ENCODE measurements at places on chromosomes 6 and 20.
A peak's percentile ranks its signal among the peaks of the same experiment; 100 is the strongest.

- H3K4me3 ChIP-seq: no peak overlapping the region
- no peak for DNase-seq
- H3K36me3 ChIP-seq: peaks cover 60% of the 10 kb centered on the region
Measured at GRCh38 chr20:13765299-13765698, 19.4 kb downstream of the ESF1 start.

DNA sequence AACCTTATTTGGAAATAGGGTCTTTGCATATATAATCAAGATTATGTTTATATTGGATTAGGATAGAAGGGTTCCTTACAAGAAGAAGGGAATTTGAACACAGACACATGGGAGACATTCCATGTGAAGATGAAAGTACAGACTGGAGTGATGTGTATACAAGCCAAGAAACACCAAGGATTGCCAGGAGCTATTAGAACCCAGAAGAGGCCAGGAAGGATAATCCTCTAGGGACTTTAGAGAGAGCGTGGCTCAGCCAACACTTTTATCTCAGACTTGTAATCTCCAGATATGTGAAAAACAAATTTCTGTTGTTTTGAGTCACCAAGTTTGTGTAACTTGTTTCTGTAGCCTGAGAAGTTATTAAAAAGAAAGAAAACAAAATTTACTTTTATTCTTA lies 1173.9 kb upstream of the CITED2 start:
- no peak overlapping the region for H3K27ac ChIP-seq
- H3K27me3 ChIP-seq: no peaks in the 10 kb centered on the region
- H3K4me3 ChIP-seq: no peak overlapping the region
- no peaks in the 10 kb centered on the region for H3K36me3 ChIP-seq
- H3K4me1 ChIP-seq: no peaks in the 10 kb centered on the region
- DNase-seq: no peak

GRCh38 chr6:34555007-34555322 lies 1.2 kb downstream of the SPDEF start:
- no peak overlapping the region for H3K4me3 ChIP-seq
- no peak overlapping the region for H3K27ac ChIP-seq
- no peaks in the 10 kb centered on the region for H3K4me1 ChIP-seq
- no peaks in the 10 kb centered on the region for H3K36me3 ChIP-seq

- H3K4me1 ChIP-seq: no peaks in the 10 kb centered on the region
- H3K36me3 ChIP-seq: no peaks in the 10 kb centered on the region
- H3K27ac ChIP-seq: no peak overlapping the region
- DNase-seq: no peak
Measured at GRCh38 chr20:20546402-20546801, 166.0 kb downstream of the RALGAPA2 start.

DNA sequence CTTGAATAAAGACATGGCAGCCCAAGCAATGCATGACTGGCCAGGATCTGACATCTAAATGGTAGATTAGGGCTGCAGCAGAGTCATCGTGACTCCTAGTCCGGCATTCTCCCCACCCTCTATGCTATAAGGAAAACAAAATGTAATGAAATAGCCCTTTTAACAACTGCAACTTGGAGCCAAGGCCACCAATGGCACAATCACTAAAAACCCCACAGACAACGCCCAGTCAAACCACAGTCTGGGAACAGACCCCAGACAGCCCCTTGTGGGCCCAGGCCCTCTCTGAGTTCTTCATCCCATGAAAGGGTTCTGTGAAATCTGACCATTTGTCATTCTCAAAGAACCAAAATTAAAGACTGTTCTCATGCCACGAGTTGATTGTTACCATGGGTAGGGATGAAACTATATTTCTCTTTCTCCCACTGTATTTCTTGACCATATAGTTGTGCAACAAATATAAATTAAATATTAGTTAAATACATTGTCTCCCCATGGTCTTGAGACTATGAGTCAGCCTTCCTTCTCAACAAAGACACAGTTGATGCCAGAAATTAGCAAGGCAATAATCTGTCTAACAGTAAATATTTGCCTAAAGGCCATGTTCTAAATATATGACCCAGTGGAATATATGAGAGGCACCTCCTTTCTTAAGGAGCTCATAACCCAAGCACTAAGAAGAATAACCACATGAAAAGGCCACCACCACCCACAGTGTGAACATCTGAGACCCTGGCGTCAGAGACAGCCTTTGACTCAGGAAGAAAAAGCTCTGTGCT lies 85.6 kb upstream of the SSTR4 start:
- H3K4me3 ChIP-seq: no peak overlapping the region
- H3K27ac ChIP-seq: no peak overlapping the region
- no peaks in the 10 kb centered on the region for H3K4me1 ChIP-seq
- DNase-seq: no peak

GRCh38 chr6:138662471-138662870 lies 111.1 kb upstream of the CCDC28A start:
- DNase-seq: no peak
- H3K4me1 ChIP-seq: no peaks in the 10 kb centered on the region
- no peaks in the 10 kb centered on the region for H3K27me3 ChIP-seq

GRCh38 chr6:27477318-27478013 lies 4.6 kb upstream of the ZNF184 start:
- no peaks in the 10 kb centered on the region for H3K36me3 ChIP-seq
- H3K27ac ChIP-seq: peak overlapping the region; percentile 99
- DNase-seq: no peak

GRCh38 chr20:41524980-41525613 lies 93.1 kb downstream of the CHD6 start:
- H3K4me1 ChIP-seq: peaks cover 16% of the 10 kb centered on the region
- no peak overlapping the region for H3K27ac ChIP-seq
- no peaks in the 10 kb centered on the region for H3K36me3 ChIP-seq
- no peaks in the 10 kb centered on the region for H3K27me3 ChIP-seq
- peak overlapping the region; percentile 15 for H3K4me3 ChIP-seq

DNA sequence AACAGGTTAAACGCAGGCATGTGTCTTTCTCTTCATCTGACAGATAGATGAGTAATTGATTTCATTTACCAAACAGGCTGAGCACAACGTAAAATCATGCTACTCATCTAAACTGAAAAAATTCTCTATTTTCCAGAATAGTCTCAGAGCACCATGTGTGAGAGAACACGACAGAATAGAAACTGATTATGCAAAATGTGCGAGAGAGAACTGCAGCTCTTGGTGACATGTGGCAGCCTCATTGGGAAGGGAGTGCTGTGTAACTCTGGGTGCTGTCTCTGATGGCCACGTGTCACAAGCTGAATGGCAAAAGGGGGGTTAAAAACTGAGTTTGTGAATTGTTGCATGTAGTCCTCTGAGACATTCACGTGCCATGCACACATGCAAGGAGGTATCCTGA lies 143.7 kb upstream of the ATXN1 start:
- H3K27ac ChIP-seq: no peak overlapping the region
- no peak for DNase-seq
- no peak overlapping the region for H3K4me3 ChIP-seq
- no peaks in the 10 kb centered on the region for H3K36me3 ChIP-seq

DNA sequence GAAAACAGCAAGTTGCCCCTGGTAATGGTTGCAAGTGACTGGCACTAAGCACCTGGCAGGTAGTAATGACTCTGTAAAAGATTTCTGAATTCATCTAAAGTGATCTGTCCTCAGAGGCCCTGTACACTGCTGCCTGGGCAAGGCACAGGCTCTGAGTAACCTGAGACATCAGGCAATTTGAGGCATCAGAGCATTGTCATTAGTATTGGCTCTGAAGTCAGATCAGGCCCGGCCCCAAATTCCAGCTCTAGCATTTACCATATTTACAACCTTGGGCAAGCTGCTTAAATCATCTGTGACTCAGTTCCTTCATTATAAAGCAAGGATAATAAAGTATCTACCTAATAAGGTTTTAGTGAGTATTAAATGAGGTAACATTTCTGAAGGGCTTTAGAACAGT lies 17.3 kb upstream of the TENT5A start:
- H3K4me3 ChIP-seq: no peak overlapping the region
- no peaks in the 10 kb centered on the region for H3K4me1 ChIP-seq
- no peaks in the 10 kb centered on the region for H3K36me3 ChIP-seq

- H3K36me3 ChIP-seq: peaks cover 57% of the 10 kb centered on the region
- no peak for DNase-seq
- H3K4me1 ChIP-seq: no peaks in the 10 kb centered on the region
- no peak overlapping the region for H3K27ac ChIP-seq
Measured at GRCh38 chr20:64006490-64006889, 25.6 kb downstream of the PRPF6 start.

DNA sequence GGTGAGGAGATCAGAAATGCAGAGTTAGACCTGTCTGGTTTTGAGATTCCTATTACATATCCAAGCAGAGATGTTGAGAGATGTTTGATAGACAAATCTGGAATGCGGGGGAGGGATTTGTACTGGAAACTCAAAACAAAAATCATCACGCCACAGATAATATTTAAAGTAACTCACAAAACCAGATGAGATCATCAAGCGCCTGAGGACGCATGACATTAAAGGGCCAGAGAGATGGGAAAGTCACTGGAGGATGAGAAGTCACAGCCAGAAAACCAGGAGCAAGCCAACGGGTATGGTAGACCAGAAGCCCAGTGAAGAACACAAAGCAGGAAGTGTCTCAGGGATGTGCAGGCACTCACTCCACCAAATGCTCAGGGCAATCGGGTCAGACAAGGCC lies 87.7 kb downstream of the DLL1 start:
- no peak overlapping the region for H3K27ac ChIP-seq
- H3K4me3 ChIP-seq: no peak overlapping the region
- H3K36me3 ChIP-seq: no peaks in the 10 kb centered on the region
- no peak for DNase-seq
- H3K4me1 ChIP-seq: no peaks in the 10 kb centered on the region

- H3K36me3 ChIP-seq: no peaks in the 10 kb centered on the region
- H3K4me1 ChIP-seq: no peaks in the 10 kb centered on the region
- no peak overlapping the region for H3K27ac ChIP-seq
- H3K27me3 ChIP-seq: no peaks in the 10 kb centered on the region
Measured at GRCh38 chr6:105780146-105780860, 305.8 kb upstream of the PRDM1 start.

GRCh38 chr6:150919938-150920337 lies 54.4 kb downstream of the MTHFD1L start:
- peaks cover 33% of the 10 kb centered on the region for H3K36me3 ChIP-seq
- no peak overlapping the region for H3K4me3 ChIP-seq
- DNase-seq: no peak
- no peak overlapping the region for H3K27ac ChIP-seq
- peaks cover 3% of the 10 kb centered on the region for H3K4me1 ChIP-seq

DNA sequence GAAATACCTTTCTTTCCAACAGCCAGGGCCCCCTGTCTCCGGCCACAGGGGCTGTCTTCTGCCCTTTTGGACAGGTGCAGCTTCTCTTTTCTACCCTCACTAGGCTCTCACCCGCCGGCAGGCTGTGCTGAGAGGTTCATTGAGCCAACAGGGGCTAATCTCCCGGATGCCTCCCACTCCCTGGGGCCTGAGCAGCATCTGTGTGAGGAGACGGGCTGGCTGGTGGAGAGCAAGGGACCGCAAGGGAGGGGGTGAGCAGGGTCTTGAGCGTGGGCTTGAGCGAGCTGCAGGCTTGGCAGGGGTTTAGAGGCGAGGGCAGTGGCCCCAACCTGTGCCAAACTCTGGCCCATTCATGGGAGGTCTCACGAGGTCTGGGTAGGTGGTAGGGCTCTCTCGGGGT lies 56.5 kb upstream of the CST7 start:
- no peak overlapping the region for H3K4me3 ChIP-seq
- no peaks in the 10 kb centered on the region for H3K36me3 ChIP-seq
- H3K27ac ChIP-seq: no peak overlapping the region

DNA sequence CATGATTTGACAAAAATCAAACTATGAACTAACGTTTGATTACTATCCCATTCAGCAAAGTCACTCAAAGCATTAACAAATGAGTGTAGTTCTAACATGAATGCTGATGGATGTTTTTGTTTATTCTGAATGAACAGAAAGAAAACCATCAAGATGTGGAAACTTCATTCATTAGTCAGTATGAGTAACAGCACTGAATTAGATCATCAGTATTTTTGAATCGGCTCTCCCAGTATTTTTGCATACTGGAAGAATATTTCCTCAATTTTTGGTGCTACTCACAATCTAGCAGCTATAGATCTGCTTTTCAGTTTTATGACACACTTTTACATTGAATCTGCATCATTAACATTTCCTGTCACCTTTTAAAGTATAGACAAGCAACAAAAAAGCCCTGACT lies 63.8 kb upstream of the CD83 start:
- no peak overlapping the region for H3K27ac ChIP-seq
- no peaks in the 10 kb centered on the region for H3K4me1 ChIP-seq
- H3K4me3 ChIP-seq: no peak overlapping the region
- no peaks in the 10 kb centered on the region for H3K27me3 ChIP-seq
- H3K36me3 ChIP-seq: no peaks in the 10 kb centered on the region
- DNase-seq: no peak

- no peaks in the 10 kb centered on the region for H3K36me3 ChIP-seq
- no peaks in the 10 kb centered on the region for H3K4me1 ChIP-seq
- no peaks in the 10 kb centered on the region for H3K27me3 ChIP-seq
- H3K27ac ChIP-seq: no peak overlapping the region
- H3K4me3 ChIP-seq: no peak overlapping the region
- DNase-seq: no peak
Measured at GRCh38 chr6:150435832-150436231, 67.0 kb downstream of the IYD start.

DNA sequence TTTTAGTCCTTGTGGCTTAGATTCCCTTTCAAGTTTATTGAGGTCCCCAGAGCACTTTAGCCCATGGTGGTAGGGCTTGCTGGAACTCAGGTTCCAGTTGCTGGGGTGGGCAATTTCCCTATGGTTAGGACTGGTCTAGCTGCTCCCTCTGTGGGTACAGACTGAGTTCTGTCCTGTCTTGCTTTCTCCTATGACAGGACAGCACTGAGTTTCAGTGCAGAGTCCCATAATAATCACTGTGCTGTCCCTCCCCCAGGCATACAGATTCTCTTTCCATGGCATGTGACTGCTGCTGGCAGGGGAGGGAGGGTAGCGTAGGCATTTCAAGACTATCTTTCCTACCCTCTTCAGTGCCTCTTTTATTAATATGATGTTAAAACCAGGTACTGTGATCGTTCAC lies 17.1 kb upstream of the ERVFRD-1 start:
- no peak overlapping the region for H3K4me3 ChIP-seq
- no peaks in the 10 kb centered on the region for H3K4me1 ChIP-seq
- H3K36me3 ChIP-seq: no peaks in the 10 kb centered on the region
- no peaks in the 10 kb centered on the region for H3K27me3 ChIP-seq
- no peak for DNase-seq
- no peak overlapping the region for H3K27ac ChIP-seq

GRCh38 chr20:48459722-48460395 lies 367.9 kb downstream of the PREX1 start:
- no peak for DNase-seq
- no peaks in the 10 kb centered on the region for H3K27me3 ChIP-seq
- no peak overlapping the region for H3K4me3 ChIP-seq
- H3K4me1 ChIP-seq: no peaks in the 10 kb centered on the region
- H3K36me3 ChIP-seq: no peaks in the 10 kb centered on the region

- H3K4me3 ChIP-seq: no peak overlapping the region
- DNase-seq: no peak
- no peaks in the 10 kb centered on the region for H3K27me3 ChIP-seq
- no peaks in the 10 kb centered on the region for H3K36me3 ChIP-seq
- H3K4me1 ChIP-seq: no peaks in the 10 kb centered on the region
- no peak overlapping the region for H3K27ac ChIP-seq
Measured at GRCh38 chr6:111200350-111201243, 113.3 kb downstream of the SLC16A10 start.

All from ascending aorta (tissue), 2 donors.